ENCODE measurements at places on chromosomes 4 and X. TPM values are rescaled to one million over a fixed set of nuclear protein-coding genes. Genes with fewer than 3 reads are reported as not detected.
A peak's percentile ranks its signal among the peaks of the same experiment; 100 is the strongest.

- no peaks in the 10 kb centered on the region for H3K36me3 ChIP-seq
- no peaks in the 10 kb centered on the region for H3K4me1 ChIP-seq
- no peak within 1 kb of the TSS for H3K27ac ChIP-seq
- no peak for DNase-seq
Observed at GRCh38 chr4:8269535-8270417, at the start of gene HTRA3. Gene HTRA3 (plus strand): TSS chr4:8269754. CDS start chr4:8269969, 215 bp downstream.

DNA sequence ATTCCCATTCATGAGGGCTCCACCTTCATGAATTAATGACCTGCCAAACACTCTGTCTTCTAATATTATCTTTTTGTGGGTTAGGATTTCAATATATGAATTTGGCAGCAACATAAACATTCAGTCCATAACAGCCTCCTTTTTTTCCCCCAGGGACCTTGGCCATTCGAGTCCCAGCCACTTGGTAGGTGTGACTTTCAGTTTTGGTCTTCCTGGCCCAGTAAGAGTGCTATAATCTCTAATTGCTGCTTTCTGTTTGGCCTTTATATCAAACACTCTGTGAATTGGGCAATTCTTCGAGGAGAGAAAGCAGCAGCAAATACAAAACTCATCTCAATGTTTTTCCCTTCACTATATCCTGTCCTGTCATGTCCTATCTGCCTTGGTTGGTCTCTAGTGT lies 12.4 kb upstream of the RADX start:
- no peak for DNase-seq
- H3K27me3 ChIP-seq, result peaks cover 6% of the 10 kb centered on the region
- H3K36me3 ChIP-seq, result no peaks in the 10 kb centered on the region
- no peak overlapping the region for H3K27ac ChIP-seq
- H3K4me1 ChIP-seq, result no peaks in the 10 kb centered on the region

- H3K27ac ChIP-seq, result no peak overlapping the region
- no peak for DNase-seq
- H3K27me3 ChIP-seq, result no peaks in the 10 kb centered on the region
Observed at GRCh38 chrX:10952619-10953018, 158.5 kb upstream of the HCCS start.

- no peak for DNase-seq
- no peaks in the 10 kb centered on the region for H3K4me1 ChIP-seq
- H3K27me3 ChIP-seq, result no peaks in the 10 kb centered on the region
- no peaks in the 10 kb centered on the region for H3K36me3 ChIP-seq
- no peak overlapping the region for H3K4me3 ChIP-seq
- no peak overlapping the region for H3K27ac ChIP-seq
Observed at GRCh38 chr4:74555231-74555630, 110.3 kb downstream of the AREG start.

DNA sequence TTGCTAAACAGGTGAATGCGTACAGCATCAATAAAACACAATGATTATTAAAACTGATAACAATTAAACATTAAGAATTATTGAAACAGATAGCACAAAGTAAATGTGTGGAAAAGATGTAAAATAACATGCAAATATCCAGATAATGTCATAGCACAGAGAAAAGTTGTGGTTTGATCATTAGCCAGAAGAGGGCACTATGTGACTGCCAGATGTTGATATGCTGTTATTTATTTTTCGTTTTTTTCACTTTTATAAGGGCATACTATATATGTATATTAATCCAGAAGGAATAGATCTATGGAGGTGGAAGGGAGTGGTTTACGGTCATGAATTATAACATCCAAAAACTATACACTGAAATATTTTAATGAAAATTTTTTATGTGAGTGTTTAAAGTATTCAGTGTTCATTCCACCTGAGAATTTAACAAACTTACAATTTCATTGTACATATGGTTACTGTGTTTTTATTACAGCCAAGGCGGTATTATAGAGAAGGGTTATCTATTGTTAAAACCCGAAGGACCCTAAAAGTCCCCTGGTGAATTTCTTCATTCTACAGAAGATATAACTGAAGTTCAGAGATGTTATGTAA lies 211.9 kb upstream of the UGT8 start:
- H3K27me3 ChIP-seq, result no peaks in the 10 kb centered on the region
- H3K4me3 ChIP-seq, result no peak overlapping the region
- H3K4me1 ChIP-seq, result no peaks in the 10 kb centered on the region
- no peak for DNase-seq
- H3K27ac ChIP-seq, result no peak overlapping the region

DNA sequence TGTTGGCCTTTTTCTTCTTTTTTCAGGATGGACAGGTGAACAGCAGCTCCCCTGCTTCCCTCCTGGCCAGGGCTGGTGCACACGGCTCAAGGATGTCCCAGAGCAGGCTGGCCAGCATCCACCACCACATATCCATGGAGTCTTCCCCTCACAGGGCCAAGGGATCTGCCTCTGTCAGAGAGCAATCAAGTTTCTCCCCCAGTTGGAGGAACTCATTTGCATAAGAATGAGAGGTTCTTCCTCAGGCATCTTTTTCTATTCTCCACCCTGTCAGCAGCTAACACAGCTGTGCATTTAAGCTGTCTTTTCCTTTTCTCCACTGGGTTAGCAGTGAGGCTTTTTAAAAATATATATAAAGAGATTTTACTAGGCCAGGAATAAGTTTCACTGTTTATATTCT lies 143.8 kb downstream of the ANAPC10 start:
- H3K27me3 ChIP-seq, result no peaks in the 10 kb centered on the region
- H3K36me3 ChIP-seq, result no peaks in the 10 kb centered on the region
- no peak overlapping the region for H3K27ac ChIP-seq
- no peak overlapping the region for H3K4me3 ChIP-seq
- no peak for DNase-seq
- no peaks in the 10 kb centered on the region for H3K4me1 ChIP-seq

DNA sequence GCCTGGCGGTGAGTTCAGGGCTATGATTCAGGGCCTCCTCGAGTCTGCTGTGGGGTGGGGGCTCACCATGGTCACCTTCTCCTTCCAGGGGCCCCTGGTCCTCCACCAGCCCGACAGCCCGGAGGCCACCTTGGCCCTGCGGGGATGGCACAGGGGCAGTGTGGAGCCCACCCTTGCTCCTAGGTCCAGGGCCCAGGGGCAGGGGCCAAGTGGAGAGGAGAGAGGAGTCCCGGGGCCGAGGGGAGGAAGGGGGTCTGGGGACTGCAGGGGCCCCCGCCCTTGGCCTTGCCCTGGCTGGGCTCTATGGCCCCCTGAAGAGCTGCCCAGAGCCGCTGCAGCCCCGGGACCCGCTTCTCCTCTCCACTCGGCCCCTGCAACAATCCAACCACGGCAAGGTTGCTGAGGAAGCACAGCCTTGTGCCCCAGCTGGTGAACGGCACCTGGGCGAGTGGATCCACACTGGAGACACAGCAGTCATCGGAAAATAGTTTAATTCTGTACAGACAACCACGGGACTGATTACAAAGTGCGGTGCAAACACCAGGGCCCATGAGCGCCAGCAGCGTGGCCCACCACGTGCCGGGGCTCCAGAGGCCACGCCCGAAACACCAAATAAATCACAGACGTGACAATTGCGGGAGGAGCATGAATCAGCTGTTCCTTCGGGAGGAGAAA lies 23.0 kb upstream of the CPLX1 start:
- no peaks in the 10 kb centered on the region for H3K27me3 ChIP-seq
- peaks cover 29% of the 10 kb centered on the region for H3K36me3 ChIP-seq
- peak; percentile 45 for DNase-seq
- H3K27ac ChIP-seq, result no peak overlapping the region
- no peaks in the 10 kb centered on the region for H3K4me1 ChIP-seq
- no peak overlapping the region for H3K4me3 ChIP-seq

GRCh38 chrX:68183612-68184214 lies 249.6 kb downstream of the OPHN1 start:
- H3K4me3 ChIP-seq, result no peak overlapping the region
- no peaks in the 10 kb centered on the region for H3K36me3 ChIP-seq
- no peaks in the 10 kb centered on the region for H3K4me1 ChIP-seq
- peaks cover 3% of the 10 kb centered on the region for H3K27me3 ChIP-seq

GRCh38 chr4:76457885-76458284 lies 22.9 kb downstream of the SHROOM3 start:
- H3K27me3 ChIP-seq, result no peaks in the 10 kb centered on the region
- H3K4me3 ChIP-seq, result no peak overlapping the region
- no peak overlapping the region for H3K27ac ChIP-seq
- no peaks in the 10 kb centered on the region for H3K36me3 ChIP-seq

- H3K4me1 ChIP-seq, result no peaks in the 10 kb centered on the region
- H3K27me3 ChIP-seq, result no peaks in the 10 kb centered on the region
- H3K27ac ChIP-seq, result no peak overlapping the region
- no peak overlapping the region for H3K4me3 ChIP-seq
- H3K36me3 ChIP-seq, result no peaks in the 10 kb centered on the region
Observed at GRCh38 chrX:68018248-68019203, 414.8 kb downstream of the OPHN1 start.

DNA sequence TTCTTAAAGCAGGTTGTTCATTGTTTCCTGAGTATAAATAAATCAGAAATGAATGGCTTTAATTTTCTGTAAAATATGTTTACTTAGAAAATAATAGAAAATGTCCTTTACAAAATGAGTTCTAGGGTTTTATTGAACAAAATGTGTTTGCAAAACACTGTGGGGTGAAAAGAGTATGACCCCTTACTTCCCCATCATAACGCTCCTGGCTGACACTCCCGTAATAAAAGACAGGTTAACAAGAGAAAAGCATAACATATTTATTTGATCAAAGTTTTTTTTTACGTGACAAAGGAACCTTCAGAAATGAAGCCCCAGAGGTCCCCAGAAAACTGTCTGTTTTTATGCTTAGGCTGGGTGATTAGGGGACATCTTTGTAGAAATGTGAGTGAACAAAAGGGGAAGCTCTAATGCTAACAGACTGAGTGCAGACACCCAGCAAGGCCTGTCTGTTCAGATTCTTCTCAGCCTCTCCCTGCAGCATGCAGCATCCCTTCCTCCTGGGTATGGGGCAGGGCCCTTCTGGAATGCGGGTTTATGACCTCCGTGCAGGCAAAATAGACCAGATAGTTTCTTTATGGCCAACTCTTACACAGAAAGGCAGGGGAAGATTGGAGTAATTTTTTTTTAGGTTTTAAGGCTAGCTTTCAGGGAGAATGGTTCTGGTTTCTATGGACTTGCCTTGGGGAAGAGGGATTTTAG lies 26.1 kb downstream of the ZFP42 start:
- no peaks in the 10 kb centered on the region for H3K36me3 ChIP-seq
- no peak overlapping the region for H3K27ac ChIP-seq
- DNase-seq, result no peak
- H3K4me1 ChIP-seq, result no peaks in the 10 kb centered on the region
- H3K27me3 ChIP-seq, result no peaks in the 10 kb centered on the region

DNA sequence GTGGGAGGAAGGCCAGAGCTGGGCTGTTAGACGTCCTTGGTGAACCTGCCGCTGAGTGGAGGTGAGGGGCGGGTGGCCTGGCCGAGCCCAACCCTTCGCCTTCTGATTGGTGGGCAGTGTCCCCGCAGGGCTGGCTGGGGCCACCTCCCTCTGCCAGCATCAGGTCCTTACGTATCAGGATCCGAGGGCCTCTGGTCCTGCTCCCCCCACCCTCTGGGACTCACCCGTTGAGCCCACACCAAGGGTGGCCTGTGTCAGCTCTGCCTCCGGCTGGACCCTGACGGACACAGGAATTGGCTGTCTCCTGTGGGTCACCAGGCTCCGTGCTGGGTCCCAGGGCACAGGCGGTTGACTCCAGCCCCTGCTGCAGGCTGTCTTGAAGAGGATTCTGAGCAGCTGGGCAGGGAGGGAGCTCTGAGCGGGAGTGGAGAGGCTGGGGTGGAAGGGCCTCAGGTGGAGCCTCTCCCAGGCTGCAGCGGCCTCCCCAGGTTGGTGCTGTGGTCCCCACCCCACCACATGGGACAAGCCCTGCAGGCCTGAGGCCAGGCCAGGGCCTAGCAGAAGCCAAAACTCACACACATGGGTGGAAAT lies 58.4 kb upstream of the NKX1-1 start:
- H3K4me3 ChIP-seq, result no peak overlapping the region
- H3K27ac ChIP-seq, result no peak overlapping the region
- no peaks in the 10 kb centered on the region for H3K4me1 ChIP-seq
- no peaks in the 10 kb centered on the region for H3K27me3 ChIP-seq
- no peaks in the 10 kb centered on the region for H3K36me3 ChIP-seq
- peak; percentile 47 for DNase-seq

- no peaks in the 10 kb centered on the region for H3K4me1 ChIP-seq
- H3K4me3 ChIP-seq, result no peak overlapping the region
- H3K36me3 ChIP-seq, result no peaks in the 10 kb centered on the region
- H3K27me3 ChIP-seq, result no peaks in the 10 kb centered on the region
Observed at GRCh38 chr4:179762840-179763239, 2320.6 kb upstream of the AGA start.

DNA sequence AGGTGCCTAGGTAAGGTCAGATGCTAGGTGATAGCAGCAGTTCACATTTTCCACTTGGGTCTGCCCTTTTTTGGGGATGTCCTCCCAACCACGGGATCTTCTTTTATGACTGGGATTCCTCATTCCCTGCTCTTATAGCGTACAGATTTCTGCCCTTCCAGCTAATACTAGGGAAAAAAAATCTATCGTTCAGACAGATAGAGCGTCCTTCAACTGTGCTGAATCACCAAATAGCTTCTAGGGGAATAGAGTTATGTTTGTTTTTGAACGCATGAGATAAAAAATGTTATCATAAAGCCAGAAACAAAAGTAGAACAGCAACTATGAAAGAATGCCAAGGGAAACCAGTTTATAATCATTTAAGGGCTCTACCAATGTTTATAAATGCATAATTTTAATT lies 13.0 kb downstream of the RAP2C start:
- H3K27me3 ChIP-seq, result no peaks in the 10 kb centered on the region
- DNase-seq, result no peak
- no peak overlapping the region for H3K4me3 ChIP-seq
- H3K36me3 ChIP-seq, result no peaks in the 10 kb centered on the region
- no peak overlapping the region for H3K27ac ChIP-seq

DNA sequence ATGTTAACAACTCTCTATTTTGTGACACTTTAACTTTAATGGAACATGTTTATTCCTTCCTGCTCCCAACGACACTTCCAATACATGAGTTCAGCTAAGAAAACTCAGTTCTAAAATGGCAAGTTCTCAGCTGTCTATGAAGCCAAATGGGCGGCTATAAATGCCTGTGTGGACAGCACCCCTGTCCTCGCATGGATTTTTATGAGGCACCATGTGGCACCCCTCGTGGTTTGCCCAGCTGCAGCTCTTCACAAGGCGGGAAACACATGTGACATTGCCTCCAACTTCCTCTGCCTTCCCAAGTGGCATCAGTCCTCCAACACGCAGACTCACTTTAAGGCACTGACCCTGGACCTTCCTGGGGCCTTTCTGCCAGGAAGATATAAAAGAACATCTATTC lies 48.0 kb downstream of the SH3RF1 start:
- no peaks in the 10 kb centered on the region for H3K36me3 ChIP-seq
- H3K4me3 ChIP-seq, result no peak overlapping the region
- no peak for DNase-seq
- H3K27ac ChIP-seq, result no peak overlapping the region

- no peak for DNase-seq
- H3K4me3 ChIP-seq, result no peak overlapping the region
- no peak overlapping the region for H3K27ac ChIP-seq
- no peaks in the 10 kb centered on the region for H3K4me1 ChIP-seq
- H3K27me3 ChIP-seq, result no peaks in the 10 kb centered on the region
- H3K36me3 ChIP-seq, result no peaks in the 10 kb centered on the region
Observed at GRCh38 chr4:11635342-11635741, 206.6 kb upstream of the HS3ST1 start.

GRCh38 chrX:459611-460010 lies 72.9 kb upstream of the PPP2R3B start:
- H3K4me1 ChIP-seq, result no peaks in the 10 kb centered on the region
- no peak overlapping the region for H3K27ac ChIP-seq
- no peaks in the 10 kb centered on the region for H3K36me3 ChIP-seq
- no peak for DNase-seq

- no peak overlapping the region for H3K4me3 ChIP-seq
- no peaks in the 10 kb centered on the region for H3K4me1 ChIP-seq
- DNase-seq, result no peak
- no peaks in the 10 kb centered on the region for H3K36me3 ChIP-seq
- H3K27ac ChIP-seq, result no peak overlapping the region
Observed at GRCh38 chr4:140185412-140186081, 31.6 kb upstream of the MAML3 start.

RTL9 gene
- total RNA-seq, result not detected

All from pancreas (tissue), 10 donors.